ENCODE measurements at places on chromosomes 5 and 9. TPM values are rescaled to one million over a fixed set of nuclear protein-coding genes. Genes with fewer than 3 reads are reported as not detected.

The TSPAN17 gene
- total RNA-seq: 27.4 TPM

The OR1J1 gene
- not detected for total RNA-seq

The C5orf58 gene
- total RNA-seq: not detected

The IFNA13 gene
- not detected for total RNA-seq

The IL17B gene
- total RNA-seq: not detected

The DPM2 gene
- 39.7 TPM for total RNA-seq

The FAM221B gene
- total RNA-seq: not detected

The IL4 gene
- total RNA-seq: not detected

The CDH18 gene
- not detected for total RNA-seq

The CSF1R gene
- total RNA-seq: 2.9 TPM

The NUTM2F gene
- total RNA-seq: not detected

The CCDC192 gene
- total RNA-seq: not detected

The C5orf34 gene
- 2.5 TPM for total RNA-seq

The KIAA0825 gene
- 2.1 TPM for total RNA-seq

The SEMA6A gene
- total RNA-seq: not detected

The PTGES gene
- total RNA-seq: not detected

The PLCXD3 gene
- total RNA-seq: not detected

The CDC20B gene
- not detected for total RNA-seq

The HEMGN gene
- total RNA-seq: 2.3 TPM

The MARCHF6 gene
- total RNA-seq: 195 TPM

The ANKRD20A1 gene
- 2.7 TPM for total RNA-seq

The OSMR gene
- total RNA-seq: not detected

The TLX3 gene
- not detected for total RNA-seq

Data from CD4-positive, alpha-beta memory T cell (primary cell).